ENCODE measurements at places on chromosomes 6 and 20. TPM values are rescaled to one million over a fixed set of nuclear protein-coding genes. Genes with fewer than 3 reads are reported as not detected.

DNA sequence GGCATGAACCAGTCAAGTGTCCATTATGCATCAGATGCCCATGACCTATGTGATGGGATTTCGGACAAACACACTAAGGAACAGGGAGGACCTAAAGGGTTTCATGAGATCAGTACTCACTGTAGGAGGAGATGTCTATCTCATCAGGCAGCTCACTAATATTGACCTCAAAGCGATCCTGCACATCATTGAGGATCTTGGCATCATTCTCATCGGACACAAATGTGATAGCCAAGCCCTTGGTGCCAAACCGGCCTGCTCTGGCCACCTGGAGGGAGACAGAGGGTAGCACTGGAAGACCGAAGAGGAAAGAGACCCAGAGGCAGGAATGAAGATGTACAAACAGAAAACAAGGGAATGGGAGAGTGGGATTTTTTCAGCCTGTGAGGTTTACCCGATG, 1.9 kb downstream of the MCCD1 start:
- DNase-seq, result no peak

PERP gene
- polyA plus RNA-seq, result 1.0 TPM

GHRH gene
- polyA plus RNA-seq, result not detected

GRCh38 chr6:163165155-163165910, 249.2 kb upstream of the QKI start:
- no peak for DNase-seq

DNA sequence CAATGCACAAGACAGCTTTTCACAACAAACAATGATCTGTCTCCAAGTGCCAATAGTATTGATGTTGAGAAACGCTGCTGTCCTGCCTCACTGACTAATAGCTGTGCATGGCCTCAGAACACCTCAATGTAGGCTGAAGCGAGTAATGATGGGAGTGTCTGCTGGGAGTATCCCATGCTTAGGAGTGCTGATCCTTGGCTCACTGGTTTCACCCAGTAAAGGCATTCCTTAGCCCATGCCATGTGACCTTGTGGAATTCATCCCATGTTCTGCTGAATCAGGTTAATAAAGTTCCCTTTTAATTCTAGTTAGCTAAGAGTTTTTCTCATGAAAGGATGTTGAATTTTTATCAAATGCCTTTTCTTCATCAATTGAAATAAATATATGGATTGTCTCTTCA, 3.8 kb upstream of the WFDC12 start:
- no peak for DNase-seq

TOX2 gene
- 1.7 TPM for polyA plus RNA-seq

POPDC3 gene
- polyA plus RNA-seq, result 32.6 TPM

DNA sequence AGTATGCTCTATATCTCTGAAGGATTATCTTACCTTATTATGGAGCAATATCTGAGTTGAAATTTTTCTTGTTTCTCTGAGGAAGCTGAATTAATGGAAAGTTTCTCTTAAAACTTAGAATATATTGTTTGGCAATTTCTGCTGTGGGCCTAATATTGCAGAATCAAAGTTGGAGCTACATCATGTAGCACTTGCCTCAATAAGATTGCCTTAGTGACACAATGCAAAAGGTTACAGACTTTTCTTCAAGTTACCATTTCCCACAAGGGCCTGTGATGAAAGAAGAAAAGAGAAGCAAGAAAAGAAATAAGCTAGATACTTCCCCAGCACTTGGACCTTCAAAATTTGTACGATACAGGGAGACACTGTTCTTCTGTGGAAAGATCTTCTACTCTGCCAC, 151.2 kb downstream of the SOBP start:
- DNase-seq, result no peak

TBXT gene
- not detected for polyA plus RNA-seq

All from muscle of arm (tissue), 14 donors.